Stimulated activated CD4-positive, alpha-beta T cell treated with anti-CD3 and anti-CD28 coated beads, Interleukin-12 subunit alpha, Interleukin-12 subunit beta, amount 100 ng/mL, for 48 hours (primary cell): ENCODE measurements at places on chromosomes 7 and 10.

DNA sequence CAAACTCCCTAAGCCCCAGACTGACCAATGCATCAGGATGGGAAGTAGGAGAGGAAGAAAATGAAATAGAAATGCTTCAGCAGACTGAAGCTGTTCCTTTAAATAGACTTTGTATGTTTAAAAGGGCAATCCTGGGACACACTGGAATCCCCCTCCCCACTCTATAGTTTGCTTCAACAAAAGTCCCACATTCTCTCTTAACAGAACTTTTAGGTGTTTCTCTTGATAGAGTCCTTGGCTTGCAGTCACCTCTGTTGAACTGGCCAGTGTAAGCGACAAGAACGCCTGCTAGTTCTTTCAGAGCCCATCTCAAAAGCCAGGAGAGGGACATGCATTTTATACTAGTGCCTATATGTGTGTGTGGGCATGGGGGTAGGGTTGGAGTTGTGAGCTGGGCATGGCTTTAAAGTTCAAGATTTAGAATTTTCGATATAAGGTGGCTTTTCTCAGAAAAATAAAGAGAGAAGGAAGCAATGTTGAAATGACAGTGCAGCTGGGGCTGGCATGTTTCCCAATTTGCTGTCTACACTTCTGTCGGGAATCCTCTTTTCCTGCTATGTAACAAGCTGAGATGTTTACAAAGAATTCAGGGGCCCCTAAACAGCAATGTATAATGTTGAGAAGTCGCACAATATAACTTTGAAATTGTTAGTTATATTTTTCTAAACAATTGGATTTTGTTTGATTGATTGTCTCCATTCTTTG, 2.1 kb downstream of the TBX20 start:
- no peak for DNase-seq

DNA sequence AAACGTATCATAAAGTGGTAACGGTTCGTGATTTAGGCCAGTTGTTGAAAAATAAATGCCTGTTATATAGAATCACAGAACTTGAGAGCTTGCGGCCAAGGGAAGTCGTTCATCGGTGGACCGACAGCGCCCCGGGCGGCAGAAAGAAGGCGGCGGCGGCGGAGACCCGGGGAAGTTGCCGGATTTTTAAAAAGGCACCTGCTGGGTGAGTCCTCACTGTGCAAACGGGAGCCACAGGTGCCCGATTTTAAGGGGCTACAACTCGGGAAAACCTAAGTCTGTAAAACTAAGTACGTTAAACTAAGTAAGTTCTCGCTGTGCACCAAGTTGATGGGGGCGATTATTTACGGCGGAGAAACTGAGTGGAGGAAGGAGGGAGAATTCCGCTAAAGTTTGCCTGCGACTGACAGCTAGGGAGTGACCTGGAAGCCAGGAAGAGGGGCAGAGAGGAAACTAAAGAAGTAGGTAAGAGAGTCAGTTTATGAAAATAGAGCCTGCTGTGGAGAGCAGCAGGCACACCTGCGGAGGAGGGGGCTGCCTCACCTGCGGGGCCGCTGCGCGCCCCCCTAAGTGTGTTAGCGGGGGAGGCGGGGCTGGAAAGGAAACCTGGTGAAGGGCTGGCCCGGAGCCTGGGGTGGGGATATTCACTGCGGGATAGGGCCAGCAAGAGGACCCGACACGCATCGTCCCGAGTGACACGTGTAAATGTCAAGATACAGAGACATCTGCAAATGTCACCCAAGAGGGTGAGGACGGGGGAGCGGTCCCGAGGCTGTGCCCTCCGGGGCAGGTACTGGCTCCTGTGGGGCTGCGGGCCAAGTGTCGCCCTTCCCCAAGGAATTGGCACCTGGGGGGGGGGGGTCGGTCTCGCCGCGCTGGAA, 996 bp downstream of the ADAM12 start:
- peak; percentile 22 for DNase-seq

- DNase-seq = no peak
Observed at GRCh38 chr7:99141334-99141733, 2.6 kb downstream of the SMURF1 start.

- DNase-seq = no peak
Observed at GRCh38 chr10:8017277-8017676, 37.2 kb upstream of the GATA3 start.

- DNase-seq = no peak
Observed at GRCh38 chr7:141312828-141313521, 238.2 kb upstream of the AGK start.

DNA sequence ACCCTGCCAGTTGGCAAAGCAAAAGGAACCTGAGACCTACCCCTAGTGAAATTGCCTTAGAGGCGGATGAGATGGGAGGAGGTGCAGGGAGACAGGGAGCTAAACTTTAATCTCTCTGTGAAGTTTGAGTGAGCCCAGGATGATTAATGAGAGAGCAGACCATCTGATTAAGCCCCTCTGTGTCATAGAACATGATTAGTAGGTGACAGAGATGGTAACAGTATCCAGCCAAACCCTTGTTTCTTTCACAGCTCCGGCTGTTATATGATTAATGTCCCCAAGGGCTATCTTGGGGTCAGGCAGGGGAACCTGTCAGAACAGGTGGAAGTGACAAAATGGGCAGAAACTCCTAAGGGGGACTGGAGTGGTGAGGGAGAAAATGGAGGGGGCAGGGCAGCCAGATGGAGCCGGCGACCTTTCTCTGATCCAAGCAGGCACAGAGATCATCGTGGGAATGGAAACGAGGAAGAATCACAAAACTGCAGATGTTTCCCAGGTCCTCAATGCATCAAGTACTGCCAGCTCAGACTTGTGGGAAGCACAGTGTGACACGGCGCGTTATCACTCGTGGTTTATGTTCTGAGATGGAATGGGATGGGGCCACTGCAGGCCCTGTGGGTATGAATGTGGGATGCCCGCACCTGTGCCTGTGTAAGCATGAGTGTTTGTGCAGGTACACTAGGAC, 684.2 kb downstream of the LRMDA start:
- no peak for DNase-seq

DNA sequence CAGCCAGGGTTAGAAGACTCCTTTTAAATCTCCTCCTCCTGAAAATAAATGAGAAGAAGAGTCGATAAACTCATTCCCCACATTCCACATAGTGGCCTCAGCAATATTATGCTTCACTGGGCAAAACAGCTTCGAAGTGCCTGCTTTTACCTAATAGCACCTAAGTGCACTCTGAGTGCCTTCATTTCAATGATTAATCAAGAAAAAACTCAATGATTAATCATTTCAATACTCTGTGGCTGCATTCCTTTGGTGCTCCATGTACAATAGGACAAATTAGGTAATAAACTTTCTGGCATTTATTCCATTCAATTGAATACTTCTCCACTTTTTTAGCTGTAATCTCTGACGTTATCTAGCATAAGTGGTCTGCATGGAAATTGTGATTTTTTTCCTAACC, 174.6 kb downstream of the CCDC71L start:
- no peak for DNase-seq
